Activated naive CD8-positive, alpha-beta T cell treated with anti-CD3 and anti-CD28 coated beads, Interleukin-2, amount 50 U/mL, for 16 hours (primary cell): ENCODE measurements at places on chromosomes 2 and 18.

DNA sequence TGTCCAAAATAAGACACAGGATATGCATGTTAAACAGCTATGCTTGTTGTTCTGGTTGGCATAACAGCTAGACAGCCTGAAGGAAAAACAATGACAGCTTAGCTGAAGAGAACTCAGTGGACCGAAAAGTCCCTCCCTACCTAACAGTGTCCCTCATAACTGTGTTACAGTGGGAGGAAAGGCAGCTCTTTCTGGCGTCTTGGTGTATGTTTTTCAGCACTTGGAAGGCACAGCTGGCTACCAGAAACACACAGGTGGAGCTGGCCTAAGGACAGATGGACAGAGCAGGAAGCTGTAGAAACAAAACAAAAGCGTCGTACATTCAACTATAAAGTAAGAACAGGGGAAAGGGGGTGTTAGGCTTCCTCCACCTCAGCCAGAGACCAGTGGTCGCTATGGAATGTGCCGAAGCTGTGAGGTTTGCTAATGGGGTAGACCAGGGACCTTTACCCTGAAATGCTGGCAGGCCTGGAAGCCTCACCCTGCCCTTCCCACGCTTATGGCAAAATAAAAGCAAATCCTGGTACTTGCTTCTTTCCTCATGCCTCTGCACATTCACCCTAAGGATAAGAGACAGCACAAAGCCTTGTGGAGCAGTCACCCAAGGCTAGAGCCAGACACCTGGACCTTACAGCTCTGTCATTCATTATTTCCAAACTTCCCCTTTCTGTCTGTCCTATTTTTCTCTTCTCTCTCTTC, 103.5 kb upstream of the TRIB2 start:
- no peak for DNase-seq

GRCh38 chr2:657766-658165, 19.4 kb downstream of the TMEM18 start:
- no peak for DNase-seq

DNA sequence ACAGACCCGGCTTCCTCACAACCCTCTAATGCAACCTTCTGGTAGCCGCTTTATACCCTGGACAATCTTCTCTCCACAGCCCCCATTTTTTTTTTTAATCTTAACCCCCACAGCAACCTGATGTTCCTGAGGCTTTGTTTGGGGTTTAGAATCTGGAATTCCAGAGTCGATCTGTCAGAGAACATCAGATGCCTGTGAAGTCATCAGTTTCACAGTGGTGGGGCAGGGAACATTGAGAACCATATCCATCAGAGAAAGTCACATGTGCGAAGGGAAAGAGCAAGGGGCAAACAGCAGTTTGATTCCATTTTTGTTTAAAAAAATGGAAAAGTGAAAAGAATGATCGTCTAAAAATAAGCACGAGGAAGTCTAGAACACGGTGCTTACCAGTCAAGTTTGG, 20.6 kb downstream of the NPAS2 start:
- no peak for DNase-seq

- no peak for DNase-seq
These were observed 692 bp upstream of the POMC start for GRCh38 chr2:25169073-25169470.

DNA sequence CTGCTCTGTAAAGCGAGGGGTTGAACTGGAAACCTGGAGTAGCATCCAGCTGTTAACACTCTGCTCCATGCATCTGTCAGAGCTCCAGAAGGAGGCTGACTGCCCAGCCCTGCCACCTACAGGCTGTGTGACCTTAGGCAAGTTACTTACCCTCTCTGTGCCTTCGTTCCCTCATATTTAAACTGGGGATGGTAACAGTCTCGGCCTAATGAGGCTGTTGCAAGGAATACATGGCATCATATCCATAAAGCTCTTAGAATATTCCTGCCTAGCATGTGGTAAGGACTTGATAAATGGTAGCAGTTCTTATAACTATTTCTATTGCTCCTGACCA, 80.6 kb downstream of the LRRFIP1 start:
- no peak for DNase-seq

DNA sequence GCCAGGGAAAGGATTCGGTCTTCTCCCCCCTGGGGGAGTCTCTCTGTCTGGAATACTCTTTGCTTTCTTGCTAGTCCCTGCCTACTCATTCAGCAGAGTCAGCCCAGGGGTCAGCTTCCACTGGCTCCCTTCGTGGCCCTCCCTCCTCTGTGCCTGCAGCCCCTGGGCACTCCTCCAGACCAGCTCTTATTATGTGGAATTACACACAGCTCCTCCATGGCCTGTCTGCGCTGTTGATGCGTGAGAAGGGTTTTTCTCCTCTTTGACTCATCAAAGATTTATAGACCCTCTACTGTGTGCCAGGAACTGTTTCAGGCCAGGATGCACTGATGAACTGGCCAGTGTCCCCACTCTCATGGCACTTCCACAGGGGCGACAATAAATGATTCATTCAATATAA, 44.4 kb downstream of the ST8SIA5 start:
- DNase-seq: no peak

GRCh38 chr18:12321333-12321732, 13.3 kb downstream of the TUBB6 start:
- no peak for DNase-seq

DNA sequence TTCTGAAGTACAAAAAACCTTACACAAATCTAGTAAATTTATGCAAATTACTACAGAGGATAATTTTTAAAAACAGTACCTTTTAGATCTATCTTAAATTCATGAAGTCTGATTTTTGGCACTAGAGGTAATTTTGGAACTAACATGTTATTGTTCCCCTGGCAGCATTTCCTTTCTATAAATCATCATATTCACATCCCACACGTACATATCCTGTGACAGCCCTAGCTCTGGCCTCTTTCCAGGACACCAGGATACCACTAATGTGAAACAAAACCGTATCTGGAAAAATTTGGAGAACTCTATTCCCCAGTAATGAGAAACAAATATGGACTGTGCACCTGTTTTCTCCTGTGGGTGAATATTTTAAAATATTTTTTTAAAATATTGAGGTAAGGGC, 14.0 kb upstream of the BIRC6 start:
- no peak for DNase-seq
